ENCODE measurements at places on chromosomes 13 and 19.

- DNase-seq: peak; percentile 63
Measured at GRCh38 chr13:79382545-79383275, 23.3 kb downstream of the RBM26 start.

DNA sequence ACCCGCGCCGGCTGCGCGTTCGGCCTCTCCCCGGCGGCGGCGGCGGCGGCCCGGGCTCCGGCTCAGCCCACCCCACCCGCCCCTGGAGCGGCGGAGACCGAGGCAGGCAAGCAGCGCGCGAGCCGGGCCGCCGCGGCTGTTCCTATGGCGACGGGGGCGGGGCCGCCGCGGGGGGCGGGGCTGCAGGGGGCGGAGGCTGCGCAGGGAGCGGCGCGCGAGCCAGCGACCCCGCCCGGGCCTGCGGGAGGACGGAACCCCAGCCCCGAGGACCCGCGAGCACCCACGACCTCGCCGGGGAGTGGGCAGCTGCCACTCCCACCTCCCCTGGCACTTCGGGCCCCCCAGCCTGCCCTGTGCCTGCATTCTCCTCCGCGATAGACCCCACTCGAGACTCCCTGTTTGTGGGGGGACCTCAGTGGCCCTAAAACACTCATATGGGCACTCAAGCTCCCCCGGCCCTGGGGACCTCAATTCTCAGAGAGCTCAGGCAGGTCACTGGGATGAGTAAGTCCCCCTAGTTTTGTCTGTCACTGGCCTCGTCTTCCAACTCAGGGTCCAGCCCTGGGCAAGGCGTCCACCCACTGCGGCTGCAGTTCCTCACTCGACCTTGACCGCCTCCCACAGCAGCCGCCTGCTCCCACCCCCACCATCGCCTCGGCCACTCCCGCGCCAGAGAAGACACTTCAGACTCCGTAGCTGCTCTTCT lies at the start of gene CTXN1:
Gene CTXN1 (minus strand): TSS at position 115 of the 706 bp plus-strand sequence. CDS start 597 bp downstream, outside the sequence.
- DNase-seq: peak; percentile 79

DNA sequence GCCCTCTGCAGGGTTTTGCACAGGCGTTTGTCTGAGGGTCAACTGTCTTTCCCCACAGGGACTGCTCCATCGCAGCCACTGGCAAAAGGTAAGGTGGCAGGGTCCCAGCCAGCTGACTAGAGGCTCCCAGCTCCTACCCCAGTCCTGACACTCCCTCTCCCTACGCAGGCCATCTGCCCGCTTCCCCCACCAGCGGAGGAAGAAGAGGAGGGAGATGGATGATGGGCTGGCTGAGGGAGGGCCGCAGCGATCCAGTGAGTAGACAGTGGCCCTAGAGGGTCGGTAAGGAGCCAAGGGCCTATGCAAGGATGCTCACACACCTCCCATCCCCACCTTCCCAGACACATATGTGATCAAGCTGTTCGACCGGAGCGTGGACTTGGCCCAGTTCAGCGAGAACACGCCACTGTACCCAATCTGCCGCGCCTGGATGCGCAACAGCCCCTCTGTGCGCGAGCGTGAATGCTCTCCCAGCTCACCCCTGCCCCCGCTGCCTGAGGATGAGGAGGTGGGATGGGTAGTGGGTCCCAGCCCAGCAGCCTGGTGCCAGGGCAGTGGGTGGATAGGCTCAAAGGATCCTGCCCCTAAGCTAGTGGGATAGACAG lies 4.0 kb downstream of the HSPB6 start:
- no peak for DNase-seq

GRCh38 chr19:51181377-51181912 lies 39.3 kb downstream of the SIGLEC7 start:
- DNase-seq: no peak

GRCh38 chr19:44807652-44808462 lies 1.0 kb upstream of the BCAM start:
- DNase-seq: peak; percentile 84

DNA sequence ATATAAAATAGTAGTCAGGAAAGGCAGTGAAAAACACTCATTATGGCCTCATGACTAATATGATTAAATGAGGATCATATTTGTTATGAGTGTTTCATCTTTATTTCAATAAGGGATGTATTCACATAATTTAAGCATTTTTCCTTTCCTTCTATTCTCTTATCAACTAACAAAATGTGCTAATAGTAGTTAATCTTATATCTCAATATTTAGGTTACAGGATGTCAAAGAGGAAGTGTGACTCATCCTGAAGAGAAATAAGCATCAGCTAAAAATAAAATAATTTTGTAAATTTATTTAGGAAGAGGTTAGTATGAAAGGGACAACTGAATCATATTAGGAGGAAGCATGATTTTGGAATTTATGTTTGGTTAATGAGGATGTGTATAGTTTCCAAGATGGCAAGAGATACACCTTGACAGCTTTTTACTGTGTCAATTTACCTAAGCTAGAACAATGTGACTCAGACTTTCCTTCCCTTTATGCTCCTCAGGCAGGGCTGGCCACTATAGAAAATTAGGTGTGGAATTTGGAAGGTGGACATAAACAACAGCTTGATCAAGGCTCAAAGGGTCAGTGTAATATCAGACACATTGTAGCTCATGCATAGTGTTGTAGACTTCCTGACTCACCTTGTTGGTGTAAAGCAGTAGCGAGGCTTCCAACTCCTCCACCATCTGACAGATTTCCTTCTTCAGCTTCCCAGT lies 172.7 kb downstream of the SLITRK1 start:
- peak; percentile 13 for DNase-seq

GRCh38 chr13:26412936-26413716 lies 144.4 kb upstream of the WASF3 start:
- DNase-seq: no peak

DNA sequence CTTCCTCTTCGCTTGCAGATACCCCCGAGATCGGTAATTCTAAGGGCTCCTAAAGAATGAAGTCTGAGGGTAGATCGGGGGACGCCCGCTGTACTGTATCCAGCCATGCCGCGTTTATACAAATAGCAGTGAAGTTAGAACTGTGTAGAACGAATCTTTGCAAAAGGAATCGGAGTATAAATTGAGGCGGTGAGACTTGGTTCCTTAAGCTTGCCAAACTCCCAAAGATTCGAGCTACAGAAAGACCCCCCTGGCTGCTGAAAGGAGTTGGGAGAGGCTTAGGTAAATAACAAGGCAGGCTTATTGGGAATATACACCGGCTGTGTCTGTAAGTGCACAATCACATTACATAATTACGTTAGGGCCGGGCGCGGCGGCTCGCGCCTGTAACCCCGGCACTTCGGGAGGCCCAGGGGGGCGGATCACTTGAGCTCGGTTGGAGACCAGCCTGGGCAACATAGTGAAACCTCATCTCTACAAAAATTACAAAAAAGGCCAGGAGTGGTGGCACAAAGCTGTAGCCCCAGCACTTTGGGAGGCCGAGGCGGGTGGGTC lies 12.2 kb downstream of the TMEM160 start:
- DNase-seq: peak; percentile 80

DNA sequence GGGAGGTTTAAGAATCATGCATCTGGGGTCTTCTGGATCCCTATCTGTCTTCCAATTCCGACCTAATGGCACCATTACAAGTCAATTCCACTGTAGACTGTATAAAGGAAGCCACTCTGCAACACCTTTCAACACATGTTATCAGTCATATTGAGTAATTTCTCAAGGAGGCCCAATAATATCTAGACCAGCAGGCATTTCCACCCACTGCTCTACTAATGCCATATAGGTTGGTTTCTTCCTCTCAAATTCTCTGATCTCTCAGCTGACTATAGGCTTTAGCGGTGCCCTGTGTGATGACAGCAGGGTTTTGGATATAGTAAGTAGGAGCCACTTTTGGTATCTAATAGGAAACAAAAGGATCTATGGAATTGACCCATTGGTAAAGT lies 12.4 kb upstream of the ITM2B start:
- no peak for DNase-seq

- DNase-seq: no peak
Measured at GRCh38 chr13:66483712-66484111, 746.4 kb downstream of the PCDH9 start.

DNA sequence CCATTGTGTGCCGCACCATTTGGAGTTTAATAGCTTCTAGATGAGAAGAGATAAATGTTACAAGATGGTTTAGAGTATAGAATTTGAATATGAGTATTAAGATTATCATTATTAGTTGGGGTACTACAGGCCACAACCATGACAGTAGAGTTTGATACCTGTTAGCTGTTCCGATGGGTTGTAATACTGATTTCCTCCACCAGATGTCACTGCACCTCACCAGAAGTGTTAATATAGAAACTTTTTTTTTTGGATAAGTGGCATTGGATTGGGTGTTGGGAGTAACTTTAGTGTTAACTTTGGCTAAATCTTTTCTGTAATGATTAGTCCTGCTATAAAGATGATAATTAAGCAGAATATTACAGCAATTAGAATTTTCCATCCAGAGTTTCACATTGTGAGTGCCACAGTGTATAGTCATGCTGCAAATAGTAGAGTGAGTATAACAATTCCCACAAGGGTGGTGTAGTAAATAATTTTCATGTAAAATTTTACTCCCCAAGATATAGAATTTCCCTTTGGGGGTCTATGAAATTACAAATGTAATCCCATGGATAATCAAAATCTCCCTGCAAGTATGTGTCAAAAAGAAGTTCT lies 56.3 kb downstream of the PSG3 start:
- peak; percentile 46 for DNase-seq

DNA sequence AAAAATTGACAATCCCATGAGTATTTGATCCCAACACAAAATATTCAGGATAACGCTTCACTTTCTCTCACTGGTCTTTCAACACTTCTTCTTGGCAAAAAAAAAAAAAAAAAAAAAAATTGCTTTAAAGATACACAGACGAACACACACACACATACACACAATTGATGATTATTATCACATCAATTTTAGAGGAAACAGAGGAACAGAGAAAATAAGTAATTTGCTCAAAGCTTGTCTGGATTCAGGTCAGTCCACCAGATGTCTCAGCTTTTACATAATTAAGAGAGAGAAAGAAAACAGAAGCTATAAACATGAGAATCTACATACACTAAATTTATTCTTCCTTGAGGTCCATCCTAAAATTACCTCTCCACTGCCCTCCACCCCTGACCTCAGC lies 183.4 kb downstream of the MZT1 start:
- no peak for DNase-seq

DNA sequence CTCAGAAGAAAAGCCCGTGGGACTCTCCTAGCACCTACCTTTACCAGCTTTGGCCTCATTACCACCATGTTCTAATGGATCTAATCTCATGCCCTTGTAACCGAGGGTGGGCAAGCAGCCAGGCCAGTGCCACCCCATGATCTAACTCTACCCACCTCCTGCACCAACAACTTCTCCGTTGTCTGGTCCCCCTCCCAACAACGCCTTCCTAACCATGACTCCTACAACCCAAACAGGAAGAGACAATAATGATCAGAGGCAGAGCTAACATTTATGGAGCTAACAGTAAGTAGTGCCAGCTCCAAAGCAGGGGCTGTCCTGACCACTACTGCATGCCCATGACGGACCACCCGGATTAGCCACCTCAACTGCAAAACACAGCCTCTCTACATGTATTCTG lies 3.5 kb downstream of the USP12 start:
- no peak for DNase-seq

Measured in DMS53 (cell line).